ENCODE measurements at places on chromosomes 3 and 15.

DNA sequence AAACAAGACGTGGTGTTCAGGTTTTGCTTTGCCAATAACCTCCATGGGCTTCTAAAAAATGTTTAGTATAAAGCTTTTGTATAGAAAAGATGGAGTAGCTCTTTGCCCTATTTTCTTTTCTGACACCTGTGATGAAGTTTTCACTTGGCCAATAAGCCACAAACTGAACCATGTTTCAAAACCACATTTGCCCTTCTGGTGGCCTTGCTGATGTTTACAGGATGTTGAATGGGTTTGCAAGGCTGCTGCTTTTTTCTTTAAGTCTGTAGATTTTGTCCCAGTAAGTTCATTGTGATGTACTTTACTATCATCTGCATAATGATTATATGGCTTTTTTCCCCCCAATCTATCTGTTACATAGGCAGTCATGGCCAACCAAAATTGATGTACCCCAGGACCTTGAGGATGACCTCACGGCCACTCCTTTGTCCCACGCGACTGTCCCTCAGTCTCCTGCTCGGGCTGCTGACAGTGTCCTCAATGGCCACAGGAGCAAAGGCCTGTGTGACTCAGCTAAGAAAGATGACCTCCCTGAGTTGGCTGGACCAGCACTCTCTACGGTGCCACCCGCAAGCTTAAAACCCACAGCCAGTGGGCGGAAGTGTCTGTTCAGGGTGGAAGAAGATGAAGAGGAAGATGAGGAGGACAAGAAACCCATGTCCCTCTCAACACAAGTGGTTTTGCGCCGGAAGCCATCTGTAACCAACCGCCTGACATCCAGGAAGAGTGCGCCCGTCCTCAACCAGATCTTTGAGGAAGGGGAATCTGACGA is 60.8 kb downstream of the SNRK start:
- DNase-seq = no peak

DNA sequence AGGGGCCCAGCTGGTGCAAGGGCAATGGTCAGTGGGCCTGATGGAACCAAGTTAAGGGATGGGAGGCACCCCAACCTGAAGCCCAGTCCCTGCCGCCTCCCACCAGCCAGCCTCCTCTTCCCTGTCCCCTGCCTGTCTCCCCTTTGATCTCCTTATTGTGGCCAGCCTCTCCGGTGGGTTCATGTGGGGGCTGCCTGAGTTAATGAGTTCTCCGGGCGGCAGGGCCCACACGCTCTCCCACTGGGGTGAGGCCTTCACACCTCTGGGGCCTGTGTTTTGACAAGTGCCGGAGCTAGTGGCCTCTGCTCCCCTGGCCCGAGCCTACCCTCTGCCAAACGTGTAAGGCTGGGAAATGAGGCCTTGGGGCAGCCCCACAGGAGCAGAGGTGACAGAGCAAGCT is 7.2 kb upstream of the MESP1 start:
- DNase-seq = no peak

- DNase-seq = no peak
Measured at GRCh38 chr15:73541479-73541878, 91.7 kb downstream of the NPTN start.

- DNase-seq = no peak
Measured at GRCh38 chr3:195131176-195131575, 139.8 kb downstream of the XXYLT1 start.

GRCh38 chr15:36313021-36313420 is 266.4 kb upstream of the CDIN1 start:
- DNase-seq = no peak

DNA sequence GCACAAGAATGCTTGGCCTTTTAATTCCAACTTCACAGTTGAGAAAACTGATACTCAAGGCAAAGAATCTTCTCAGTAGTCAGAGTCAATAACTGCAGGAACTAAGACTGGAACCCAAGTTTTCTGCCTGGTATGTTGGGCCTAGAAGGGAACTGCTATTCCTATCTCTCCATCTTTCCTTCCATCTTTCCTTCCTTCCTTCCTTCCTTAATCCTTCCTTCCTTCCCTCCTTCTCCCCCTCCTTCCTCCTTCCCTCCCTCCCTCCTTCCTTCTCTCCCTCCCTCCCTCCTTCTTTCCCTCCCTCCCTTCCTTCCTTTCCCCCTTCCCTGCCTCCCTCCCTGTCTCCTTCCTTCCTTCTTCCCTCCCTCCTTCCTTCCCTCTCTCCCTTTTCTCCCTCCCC is 131.2 kb downstream of the RORA start:
- no peak for DNase-seq

- no peak for DNase-seq
Measured at GRCh38 chr3:13863382-13863952, 16.4 kb downstream of the WNT7A start.

- no peak for DNase-seq
Measured at GRCh38 chr3:51275111-51275805, 109.8 kb upstream of the MANF start.

DNA sequence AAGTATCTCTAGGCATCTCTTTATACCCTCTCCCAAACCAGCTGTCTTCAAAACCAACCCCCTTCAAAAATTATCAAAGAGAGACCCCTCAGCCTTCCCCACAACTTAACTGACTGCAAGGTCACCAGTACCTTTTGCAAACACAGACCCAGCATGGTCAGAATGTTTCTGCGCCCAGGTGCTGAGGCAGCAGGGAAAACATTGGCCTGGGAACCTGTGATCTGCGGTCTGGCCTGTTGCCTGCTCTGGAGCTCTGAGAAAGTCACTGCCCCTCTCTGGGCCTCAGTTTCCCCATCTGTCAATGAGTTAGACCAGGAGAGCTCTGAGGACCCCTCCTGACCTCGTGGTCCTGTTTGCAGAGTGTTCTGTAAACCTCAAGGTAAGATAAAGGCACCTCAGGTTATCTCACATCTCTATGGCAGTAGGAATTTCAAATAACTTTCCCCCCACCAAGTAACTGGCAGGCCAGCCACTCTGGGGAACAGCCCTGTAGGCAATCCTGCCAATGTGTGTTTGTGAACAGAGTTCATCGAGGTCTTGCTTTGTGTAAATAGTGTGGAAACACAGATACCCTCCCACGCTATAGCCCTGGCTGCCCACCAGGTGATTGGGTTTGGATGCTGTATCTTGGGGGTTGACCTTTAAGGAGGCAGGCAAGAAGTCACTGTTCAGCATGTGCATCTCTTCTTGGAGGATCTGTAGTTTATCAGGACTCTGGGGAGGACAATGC is 50.0 kb upstream of the SMAD6 start:
- no peak for DNase-seq

- no peak for DNase-seq
Measured at GRCh38 chr3:190646996-190647395, 133.1 kb downstream of the IL1RAP start.

- DNase-seq = no peak
Measured at GRCh38 chr3:155313300-155313699, 19.8 kb upstream of the STRIT1 start.

- DNase-seq = no peak
Measured at GRCh38 chr15:66925721-66926120, 139.7 kb upstream of the SMAD3 start.

GRCh38 chr15:100663086-100663914 is 60.9 kb downstream of the ASB7 start:
- DNase-seq = no peak

DNA sequence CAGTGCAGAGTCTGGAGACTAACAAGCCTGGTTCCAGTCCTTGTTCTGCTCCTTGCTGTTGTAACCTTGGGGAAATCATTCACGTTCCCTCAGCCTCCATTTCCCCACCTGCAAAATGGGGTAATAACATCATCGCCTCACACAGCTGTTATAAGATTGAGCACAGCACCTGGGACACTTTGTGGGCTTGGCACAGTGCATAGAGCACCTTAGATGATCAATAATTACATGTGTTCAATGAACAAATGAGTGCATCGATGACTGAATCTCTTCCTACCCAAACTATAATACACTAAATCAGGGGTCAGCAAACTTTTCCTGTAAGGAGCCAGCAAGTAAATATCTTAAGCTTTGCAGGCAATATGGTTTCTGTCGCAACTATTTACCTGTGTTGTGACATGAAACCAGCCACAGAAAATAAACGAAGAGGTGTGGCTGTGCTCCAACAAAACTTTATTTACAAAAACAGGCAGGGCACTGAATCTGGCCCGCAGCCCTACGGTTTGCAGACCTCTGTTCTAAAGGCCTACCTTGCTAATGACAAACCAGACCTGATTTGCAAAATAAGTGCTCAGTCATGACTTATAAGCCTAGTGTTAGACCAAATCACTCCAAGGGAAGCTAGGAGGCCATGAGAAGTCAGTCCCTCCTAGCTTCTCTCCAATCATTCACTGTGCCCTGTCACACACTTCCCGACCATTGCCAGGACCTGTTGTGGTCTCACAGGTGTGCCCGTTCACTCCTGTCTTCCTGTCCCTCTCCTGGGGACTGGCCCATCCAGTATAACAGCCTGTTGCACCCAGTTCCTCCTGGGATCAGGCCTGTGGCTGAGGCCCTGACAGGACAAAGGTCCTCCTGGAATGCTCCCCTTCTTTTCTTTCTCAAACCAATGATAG is 149.4 kb upstream of the WNT5A start:
- DNase-seq = no peak

GRCh38 chr3:56754741-56755417 is 46.9 kb downstream of the ARHGEF3 start:
- no peak for DNase-seq
